GOT3 (cell line): ENCODE measurements at places on chromosomes 6 and 20.

GRCh38 chr20:23150304-23151007, 64.3 kb upstream of the CD93 start:
- no peak for DNase-seq

DNA sequence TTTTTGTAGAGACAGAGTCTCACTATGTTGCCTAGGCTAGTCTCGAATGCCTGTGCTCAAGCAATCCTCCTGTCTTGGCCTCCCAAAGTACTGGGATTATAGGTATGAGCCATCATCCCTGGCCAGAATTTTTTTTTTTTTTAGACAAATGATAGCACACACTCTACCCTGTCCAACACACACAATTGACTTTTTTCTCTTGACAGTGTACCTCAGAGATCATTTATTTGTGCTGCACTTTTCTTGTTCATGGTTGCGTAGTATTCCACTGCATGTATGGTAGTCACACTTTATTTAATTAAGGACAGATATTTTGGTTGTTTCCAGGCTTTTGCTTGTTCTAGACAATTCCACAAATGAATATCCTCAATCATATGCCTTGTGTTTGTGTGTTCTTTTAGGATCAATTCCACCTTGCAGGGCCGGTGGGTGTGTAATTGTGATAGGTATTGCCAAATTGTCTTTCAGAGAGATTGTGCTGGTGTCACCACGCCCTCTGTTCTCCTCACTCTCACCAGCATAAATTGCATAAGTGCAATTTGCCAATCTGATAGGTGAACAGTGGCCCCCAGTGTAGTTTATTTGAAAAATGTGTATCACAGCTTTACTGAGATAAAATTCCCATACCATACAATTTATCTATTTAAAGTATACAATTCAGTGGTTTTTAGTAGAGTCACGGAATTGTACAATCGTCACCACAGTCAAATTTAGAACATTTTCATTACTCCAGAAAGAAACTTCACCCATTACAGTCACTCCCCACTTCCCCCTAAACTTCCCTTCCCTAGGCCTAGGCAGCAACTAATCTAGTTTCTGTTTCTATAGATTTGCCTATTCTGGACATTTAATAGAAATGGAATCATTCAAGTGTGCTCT, 20.1 kb downstream of the SRC start:
- no peak for DNase-seq

- DNase-seq = no peak
Measured at GRCh38 chr6:169663468-169663867, 38.4 kb downstream of the WDR27 start.

DNA sequence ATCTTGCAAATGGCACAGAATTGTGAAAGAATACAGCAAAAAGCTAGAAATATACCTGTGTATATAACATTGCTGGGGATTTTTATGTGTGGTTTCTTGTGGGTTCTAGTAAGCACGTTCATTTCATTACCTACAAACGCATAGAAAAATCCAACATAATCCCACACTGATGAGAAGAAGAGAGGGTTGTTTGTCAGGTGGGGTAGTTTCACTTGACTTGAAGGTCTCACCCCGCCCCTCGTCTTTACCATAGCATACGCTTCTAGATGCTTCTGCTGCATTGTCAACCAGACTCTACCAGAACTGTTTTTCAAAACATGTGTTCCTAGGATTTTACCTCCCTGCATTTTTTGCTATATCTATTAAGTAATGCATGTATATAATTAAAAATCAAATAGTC, 284.1 kb upstream of the TAB2 start:
- DNase-seq = no peak

- no peak for DNase-seq
Measured at GRCh38 chr20:31684153-31685015, 38.3 kb downstream of the BCL2L1 start.

- DNase-seq = no peak
Measured at GRCh38 chr6:119865466-119866350, 516.1 kb upstream of the MAN1A1 start.

DNA sequence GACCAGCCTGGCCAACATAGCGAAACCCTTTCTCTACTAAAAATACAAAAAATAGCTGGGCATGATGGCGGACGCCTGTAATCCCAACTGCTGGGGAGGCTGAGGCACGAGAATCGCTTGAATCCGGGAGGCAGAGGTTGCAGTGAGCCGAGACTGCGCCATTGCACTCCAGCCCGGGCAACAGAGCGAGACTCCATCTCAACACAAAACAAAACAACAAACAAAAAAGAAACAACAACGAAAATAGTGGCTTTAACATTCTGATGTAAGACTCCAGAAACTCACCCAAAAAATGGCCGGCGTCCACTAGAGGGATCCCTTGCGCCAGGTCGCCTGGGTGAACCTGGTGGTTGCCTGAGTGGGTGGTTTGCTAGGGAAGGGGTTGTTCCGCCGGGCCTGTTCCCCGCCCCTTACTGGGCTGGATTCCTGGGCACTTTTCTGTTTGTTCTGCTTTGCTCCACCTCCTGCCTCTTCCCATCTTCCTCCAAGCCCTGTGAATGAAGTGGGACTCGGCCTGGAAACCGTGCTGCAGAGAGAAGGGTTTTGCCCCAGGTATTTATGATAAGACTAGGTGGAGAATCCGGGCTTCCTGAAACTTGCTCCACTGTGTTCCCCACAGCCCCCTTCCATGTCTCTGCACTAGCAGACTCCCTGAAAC, 1.5 kb downstream of the PABPC1L start:
- no peak for DNase-seq

DNA sequence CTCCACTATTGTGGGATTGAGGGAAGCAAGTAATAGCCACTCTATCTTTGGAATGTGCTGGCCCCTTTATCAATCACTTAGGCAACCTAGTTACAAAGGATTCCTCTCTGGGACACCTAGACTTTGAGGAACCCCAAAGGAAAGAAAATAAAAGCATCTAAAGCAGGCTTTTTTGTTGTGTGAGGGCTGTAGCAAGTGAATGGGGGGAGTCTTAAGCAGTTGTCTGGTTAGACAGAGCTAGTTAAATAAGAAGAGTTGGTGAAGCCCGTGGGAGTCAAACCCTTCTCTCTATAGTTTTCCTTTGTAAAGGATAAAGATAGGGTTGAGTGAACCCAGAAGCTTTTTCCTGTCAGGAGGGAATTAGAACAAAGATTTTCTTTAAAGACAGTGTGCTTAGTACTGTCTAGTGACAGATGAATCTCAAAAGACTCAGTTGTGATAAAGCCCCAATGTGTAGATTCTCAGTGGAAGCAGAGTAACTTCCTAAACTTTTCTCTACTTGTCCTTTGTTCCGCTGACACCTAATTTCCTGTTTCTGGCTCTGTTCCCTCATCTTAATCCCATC, 63.3 kb downstream of the HDGFL1 start:
- DNase-seq = no peak

DNA sequence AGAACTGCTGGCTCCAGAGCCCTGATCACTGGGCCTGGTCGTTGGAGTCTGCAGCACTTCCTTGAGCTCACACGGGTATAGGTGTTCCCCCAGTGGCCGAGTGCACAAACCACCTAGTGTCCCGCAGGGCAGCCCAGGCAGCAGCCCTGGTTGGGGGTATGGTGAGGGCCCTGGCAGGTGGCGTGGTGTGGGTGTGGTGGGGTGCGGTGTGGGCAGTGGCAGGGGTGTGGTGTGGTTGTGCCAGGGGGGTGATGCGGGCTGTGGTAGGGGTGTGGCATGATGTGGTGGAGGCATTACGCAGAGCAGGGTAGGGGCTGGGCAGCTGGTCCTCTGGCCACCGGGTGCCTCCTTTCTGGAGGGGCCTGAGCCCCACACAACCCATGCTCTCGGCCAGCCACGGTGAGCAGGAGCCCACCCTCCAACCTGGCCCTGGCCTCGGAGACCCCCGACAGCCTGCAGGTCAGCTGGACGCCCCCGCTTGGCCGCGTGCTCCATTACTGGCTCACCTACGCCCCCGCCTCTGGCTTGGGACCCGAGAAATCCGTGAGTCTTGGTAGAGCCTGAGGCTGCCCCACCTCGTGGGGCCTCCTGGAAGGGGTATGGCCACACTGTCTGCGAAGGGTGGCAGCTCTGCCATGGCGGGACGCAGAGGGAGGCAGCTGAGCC, 20.5 kb downstream of the COL20A1 start:
- no peak for DNase-seq

DNA sequence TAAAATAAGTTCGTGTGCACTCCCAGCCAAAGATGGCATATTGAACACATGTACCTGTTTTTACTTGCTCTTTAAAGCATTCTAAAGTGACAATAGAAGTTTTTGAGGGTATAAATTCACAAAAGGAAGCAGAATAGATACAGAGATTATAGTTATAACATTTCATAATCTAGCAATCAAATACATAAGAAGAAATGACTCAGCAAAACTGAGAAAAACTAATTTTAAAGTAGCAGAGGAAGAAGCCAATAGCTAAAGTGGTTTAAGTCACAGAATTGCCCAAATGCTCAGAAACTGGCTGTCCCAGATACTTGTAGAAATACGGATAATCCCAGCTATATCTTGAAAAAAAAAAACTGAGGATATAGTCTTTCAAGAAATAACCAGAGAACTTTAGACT, 49.2 kb upstream of the TBC1D32 start:
- DNase-seq = no peak

DNA sequence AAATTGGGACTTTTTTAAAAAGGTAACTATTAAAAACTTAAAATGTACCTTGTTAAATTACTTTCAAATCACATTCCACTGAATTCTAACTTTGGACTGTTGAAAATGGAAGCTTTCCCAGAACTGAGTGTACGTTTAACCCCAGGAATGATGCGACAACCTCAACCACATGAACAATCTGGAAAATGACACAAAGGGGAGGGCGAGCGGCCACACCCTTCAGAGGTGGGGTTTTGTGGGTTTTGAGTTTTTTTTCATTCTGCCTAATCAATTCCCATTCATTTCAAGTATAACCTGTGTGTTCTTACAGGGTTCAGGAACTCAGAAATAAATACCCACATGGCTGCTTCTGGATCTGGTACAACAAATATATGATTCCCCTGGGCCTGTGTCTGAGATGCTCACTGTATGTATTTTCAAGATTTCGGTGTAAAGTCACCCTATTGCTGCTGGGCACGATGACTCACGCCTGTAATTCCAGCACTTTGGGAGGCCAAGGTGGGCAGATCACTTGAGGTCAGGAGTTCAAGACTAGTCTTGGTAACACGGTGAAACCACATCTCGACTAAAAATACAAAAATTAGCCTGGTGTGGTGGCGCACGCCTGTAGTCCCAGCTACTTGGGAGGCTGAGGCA, 21.6 kb downstream of the CNKSR3 start:
- DNase-seq = no peak

GRCh38 chr20:3825526-3825925, 5.2 kb downstream of the AP5S1 start:
- no peak for DNase-seq

- no peak for DNase-seq
Measured at GRCh38 chr20:59787538-59787890, 145.9 kb downstream of the SYCP2 start.

DNA sequence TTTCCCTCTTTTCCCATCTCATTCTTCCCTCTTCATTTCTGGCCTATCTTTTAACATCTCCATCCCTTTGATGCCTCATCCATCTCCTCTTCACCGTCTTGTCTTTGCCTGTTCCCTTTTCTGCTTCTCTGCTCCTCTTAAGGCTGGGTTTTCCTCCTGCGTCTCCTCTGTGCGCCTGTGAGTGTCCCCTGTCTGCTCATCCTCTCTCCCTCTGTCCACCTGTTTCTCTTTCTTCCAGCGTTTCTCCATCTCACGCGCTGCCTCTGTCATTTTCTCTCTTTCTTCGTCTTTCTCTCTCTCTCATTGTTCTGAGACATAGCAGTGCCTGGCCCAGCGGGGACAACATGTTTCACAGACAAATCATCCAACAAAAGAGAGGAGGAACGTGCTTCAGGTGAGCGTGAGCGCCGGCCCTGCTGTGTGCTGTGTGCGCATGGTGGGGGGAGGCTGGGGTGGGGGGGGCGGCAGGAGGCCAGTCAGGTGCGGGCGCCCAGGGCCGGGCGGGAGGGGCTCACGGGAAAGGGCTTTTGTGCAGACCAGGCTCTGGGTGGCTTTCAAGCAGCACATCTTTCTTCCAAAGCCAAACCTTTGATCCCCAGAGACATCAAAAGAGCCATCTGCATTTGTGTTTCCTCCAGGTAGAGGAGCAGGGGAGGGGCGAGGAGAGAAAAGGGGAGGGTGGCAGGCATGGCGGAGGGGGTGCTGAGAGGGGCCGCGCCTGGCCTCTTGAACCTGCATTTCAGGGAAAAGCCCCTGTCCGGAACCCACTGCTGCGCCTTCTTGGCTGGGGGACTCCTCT, 121.3 kb downstream of the VEGFA start:
- DNase-seq = no peak
